ENCODE measurements at places on chromosomes 5 and 9.

DNA sequence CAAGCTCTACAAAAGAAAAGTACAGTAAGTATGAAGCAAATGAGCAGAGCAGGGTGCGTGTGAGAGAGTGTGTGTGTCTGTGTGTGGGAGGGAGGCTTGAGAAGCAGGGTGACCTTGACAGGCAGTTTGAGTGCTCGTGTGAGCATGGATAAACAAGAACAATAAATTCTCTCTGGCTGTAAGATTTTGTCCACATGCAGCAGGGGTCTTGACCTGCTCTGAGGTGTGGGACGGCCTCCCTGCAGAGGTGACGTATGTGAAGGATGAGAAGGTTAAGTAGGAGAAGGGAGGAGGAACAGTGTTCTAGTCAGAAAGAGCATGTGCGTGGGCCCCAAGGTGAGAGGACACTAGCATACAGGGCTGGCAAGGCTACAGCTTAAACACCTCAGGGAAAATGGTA is 49.0 kb downstream of the SPTLC1 start:
- DNase-seq = no peak

DNA sequence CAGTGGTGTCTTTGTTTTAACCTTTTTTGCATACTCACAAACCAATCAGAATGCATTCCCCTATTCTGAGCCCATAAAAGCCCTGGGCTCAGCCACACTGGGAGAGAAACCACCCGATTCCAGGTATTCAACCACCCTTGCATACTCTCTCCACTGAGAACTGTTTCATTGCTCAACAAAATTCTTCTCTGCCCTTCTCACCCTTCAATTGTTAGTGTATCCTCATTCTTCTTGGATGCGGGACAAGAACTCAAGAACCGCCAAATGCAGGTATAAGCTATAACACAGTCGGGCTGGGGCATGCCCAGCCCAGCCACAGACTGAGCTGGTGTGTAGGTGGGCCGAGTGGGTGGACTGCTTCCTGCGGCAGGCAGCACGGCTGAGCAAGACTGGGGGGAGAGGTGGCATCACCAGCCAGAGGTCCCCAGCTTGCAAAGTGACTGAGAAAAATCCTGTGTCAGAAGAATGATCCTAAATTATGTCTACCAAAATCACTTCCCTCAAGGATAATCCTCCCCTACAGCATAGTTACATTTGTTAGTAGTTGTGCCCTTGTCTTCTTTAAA is 141.0 kb downstream of the SSBP2 start:
- no peak for DNase-seq

- DNase-seq = no peak
Observed at GRCh38 chr5:69206528-69207190, 17.3 kb downstream of the CENPH start.

- DNase-seq = peak; percentile 23
Observed at GRCh38 chr9:131503626-131504465, 1.1 kb downstream of the POMT1 start.

DNA sequence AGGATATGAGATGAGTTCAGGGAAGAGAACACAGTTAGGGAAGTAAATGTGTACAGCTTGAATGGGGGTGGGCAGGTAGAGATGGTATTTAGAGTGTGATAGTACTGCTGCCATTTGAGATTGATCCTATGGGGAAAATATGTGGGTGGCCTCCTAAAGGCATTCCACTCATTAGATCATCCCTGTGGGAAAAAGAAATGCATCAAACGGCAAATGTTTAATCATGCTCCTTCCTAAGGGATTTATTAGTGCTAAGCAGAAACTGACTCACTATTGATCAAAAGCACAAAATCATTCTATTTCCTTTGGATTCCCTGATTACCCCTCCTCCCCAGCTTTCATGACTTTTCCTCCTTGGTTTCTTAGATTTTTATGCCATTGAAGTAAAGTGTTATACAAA is 36.4 kb upstream of the SMC5 start:
- no peak for DNase-seq

DNA sequence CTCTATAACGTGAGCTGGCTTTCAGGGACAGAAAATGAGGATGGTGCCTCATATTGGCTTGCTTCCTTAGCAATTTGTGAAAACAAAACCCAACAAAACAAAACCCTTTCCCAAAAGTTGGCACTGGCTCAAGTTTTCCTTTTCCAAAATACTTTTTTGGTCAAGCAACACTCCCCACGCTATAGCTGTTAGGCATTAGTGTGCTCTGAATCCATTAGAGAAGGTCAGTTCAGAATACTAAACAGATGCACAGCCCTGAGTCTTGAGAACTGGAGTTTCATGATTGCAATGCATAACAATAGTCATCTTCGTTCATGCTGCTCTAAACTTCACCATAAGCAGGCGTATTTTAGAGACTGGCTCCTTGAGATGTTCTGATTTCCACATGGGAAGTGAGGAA is 172.0 kb upstream of the KLF9 start:
- DNase-seq = no peak

GRCh38 chr5:148352696-148353095 is 17.3 kb downstream of the SPINK9 start:
- DNase-seq = no peak

DNA sequence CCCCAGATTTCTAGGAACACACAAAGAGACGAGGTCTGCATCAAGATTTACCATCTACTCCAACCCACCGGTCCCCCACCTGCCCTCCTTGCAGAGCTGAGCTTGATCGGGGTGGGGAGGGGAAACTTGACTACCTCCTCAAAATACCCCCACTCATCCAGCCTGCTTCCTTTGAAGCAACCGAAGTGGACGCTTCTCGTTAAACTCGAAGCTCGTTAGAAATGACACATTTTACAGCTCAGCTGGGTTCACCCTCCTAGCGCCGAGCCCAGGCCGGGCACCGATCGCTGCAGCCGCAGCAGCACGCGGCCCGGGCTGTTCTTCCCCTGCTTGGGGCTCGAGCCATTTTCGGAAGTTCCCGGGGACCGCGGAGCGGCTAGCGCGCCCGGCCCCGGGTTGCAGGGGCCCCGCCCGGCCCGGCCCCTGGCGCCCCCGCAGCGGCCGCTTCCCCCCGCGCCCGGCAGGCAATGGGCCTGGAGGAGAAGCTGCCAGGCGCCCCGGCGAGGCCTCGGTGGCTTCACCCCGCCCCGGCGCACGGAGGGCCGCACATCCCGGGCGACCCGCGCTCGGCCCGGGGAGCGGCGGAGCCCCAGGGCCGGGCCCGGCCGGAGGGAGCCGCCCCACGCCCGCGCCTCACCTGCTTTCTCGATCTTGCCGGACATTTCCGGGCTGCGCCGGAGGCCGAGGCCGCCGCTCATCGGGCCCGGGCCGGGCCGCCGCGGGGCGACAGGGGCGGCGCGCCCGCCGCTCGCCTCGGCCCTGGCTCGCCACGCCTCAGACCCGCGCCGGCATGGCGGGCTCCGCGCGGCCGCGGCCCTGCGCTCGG is 530 bp downstream of the RAPGEF1 start:
- DNase-seq = no peak

GRCh38 chr5:1657161-1657741 is 133.5 kb upstream of the LPCAT1 start:
- DNase-seq = no peak

DNA sequence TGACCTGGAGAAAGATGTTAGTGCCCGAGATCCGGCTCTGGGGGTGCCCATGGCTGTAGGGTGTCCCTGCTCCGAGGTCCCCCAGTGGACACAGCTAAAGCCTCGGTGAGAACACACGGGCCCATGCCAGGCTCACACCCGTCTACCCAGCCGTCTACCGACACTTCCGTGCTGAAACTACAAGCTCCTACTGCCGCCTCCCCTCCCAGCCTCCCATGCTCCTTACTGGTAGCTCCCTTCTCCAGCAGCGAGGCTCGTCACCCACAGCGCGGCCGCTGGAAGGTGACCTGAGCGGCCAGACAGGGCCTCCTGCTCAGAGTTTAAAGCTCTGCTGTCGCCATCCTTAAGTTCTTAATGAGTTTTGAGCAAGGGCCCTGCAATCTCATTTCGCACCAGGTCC is 33.2 kb upstream of the CLPTM1L start:
- no peak for DNase-seq

DNA sequence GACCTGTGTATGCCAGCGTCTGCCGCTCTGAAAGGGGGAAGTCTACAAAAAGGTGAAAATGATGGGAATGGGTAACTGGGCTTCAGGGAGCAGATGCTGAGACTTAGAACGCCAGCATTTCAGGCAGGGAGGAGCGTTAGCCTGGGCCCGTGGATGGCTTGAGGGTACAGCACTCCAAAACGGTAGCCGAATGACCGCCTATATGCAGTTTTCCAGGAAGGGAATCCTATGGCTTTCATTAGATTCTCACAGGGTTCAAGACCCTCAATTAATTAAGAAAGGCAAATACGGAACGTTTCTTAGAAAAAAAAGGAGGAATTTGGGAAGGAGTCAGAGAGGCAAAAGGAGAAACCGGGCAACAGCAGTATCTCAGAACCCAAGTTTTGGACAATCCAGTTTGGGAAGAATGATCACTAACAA is 639 bp downstream of the AMACR start:
- DNase-seq = no peak

DNA sequence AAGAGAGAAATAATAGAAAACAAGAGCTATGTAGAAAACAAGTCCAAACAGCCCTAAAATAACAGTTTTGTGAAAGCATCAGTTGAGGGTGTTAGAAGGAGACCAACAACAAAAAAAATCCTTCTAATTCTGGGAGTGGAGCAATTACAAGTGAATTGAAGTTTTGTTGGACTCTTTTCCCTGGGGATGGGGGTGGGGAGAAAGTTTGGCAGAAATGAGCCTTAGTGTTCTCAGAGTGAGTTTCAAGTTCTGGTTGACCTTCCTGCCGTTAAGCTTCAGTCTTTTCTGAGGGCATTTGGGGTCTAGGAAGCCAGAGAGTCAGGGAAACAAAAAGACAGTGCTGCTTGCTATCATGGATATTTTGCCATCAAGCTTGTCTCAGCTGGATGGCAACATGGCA is 106.3 kb upstream of the TRIM32 start:
- DNase-seq = no peak

DNA sequence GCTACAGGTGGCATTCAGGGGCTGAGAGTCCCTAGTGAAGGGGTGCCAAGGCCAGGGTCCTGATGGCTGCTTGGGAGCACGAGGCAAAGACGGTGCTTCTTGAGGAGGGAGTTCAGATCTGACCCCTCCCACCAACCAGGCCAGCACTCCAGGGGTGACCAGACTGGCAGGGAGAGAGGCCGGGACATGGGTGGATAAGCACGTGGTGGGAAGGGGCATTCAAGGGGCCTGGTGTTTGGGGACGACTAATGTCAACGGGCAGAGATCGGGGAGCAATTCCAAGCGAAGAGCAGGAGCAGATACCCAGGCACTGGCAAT is 4.5 kb downstream of the RGS14 start:
- DNase-seq = no peak

DNA sequence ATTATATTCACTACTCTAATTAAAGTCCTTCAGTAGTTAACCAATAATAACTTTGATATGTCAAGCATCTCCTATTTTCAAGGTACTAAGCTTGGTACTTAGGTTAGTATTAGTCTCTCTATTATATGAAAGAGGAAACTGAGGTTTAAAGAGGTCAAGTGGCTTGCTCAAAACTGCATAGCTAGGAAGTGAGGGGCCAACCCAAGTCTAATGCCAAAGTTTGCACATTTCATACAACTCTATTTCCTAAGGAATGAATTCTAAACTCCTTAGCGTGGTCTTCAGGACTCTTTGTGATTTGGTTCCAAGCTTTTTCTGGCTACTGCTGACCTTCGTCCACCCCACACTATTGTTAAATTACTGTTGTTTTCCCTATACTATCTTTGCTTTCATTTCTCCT is 9.9 kb upstream of the SHOC1 start:
- no peak for DNase-seq

DNA sequence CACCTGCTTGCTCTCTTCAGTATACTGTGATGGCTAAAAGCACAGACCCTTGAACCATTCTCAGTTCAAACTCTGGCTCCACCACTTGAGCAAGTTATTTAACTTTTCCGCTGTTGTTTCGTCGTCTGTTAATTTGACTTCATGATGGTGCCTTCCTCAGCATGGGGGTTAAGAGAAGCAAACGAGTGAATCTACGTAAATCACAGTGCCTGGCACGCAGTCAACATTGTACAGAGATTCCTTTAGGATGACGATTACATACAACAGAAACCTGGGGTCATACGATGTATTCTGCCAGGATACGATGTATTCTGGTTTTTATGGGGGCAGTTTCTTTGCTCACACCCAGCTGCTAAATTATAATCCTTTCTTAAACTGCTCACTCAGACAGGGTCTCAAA is 515.6 kb downstream of the CCDC171 start:
- DNase-seq = no peak

DNA sequence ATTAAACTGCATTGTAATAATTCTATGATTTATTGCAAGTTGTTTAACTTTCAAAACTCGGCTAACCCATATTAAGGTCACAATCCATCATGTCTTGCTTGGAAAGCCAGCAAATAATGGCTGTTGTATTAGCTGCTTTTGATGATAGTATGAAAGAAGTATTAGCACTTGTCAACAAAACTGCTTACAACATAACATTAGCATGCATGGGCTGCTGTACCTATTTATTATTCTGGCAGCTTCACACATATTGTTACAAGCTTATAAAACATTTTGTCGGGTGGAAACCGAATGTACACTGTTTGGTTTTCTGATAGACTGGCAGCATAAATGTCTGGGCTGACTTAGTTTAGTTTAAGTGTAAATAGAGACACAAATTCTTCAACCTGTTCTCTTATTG is 378.3 kb downstream of the KIAA0825 start:
- DNase-seq = no peak

GRCh38 chr5:95045181-95045965 is 239.5 kb downstream of the MCTP1 start:
- no peak for DNase-seq

DNA sequence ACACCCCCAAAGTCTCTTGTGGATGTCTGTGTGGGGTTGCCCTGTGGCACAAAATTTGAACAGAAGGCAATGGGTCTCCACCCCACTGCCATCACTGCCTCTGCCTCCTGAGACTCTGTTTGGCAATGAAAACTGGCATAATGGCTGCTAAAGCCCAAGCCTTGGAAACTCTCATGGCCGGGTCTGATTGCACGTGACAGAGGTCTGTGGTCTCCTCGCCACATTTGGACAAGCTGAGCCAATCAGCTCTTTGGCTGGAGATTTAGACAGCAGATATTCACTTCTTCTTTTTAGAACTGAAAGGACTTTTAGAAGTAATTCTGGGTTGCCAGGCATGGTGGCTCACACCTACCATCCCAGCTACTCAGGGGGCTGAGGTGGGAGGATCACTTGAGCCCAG is 5.5 kb downstream of the GGTA1 start:
- no peak for DNase-seq

GRCh38 chr5:149966946-149967345 is 6.4 kb downstream of the SLC26A2 start:
- no peak for DNase-seq

DNA sequence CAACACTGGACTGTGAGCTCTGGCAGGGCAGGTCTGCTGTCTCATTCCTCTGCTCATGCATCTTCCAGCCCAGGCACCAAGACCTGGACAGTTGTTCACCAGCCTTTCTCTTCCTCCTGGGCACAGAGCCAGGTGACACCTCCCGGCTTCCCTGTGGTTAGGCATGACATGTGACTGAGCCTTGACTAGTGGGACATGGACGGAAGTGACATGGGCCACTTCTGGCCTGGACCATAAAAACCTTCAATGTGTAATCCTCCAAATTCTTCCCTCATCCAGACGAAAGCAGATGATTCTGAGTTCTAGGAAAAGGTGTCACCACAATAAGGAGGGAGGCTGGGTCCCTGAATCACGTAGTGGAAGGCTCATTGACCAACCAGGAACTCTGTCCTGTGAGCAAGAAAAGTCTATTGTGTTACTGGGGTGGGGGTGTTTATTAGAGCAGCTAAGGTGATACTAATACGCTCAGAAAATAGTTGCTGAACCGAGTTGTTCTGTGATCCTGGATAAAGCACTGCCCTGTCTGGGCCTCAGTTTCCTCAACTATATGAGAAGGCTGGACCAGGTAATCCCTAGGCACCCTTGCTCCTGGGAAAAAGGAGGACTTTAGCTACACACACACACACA is 26.6 kb upstream of the CRB2 start:
- DNase-seq = no peak

Measured in stimulated activated CD4-positive, alpha-beta T cell treated with anti-CD3 and anti-CD28 coated beads, Interleukin-15, amount 100 ng/mL, for 1 hour (primary cell).